ENCODE measurements at places on chromosomes 6 and 20.

DNA sequence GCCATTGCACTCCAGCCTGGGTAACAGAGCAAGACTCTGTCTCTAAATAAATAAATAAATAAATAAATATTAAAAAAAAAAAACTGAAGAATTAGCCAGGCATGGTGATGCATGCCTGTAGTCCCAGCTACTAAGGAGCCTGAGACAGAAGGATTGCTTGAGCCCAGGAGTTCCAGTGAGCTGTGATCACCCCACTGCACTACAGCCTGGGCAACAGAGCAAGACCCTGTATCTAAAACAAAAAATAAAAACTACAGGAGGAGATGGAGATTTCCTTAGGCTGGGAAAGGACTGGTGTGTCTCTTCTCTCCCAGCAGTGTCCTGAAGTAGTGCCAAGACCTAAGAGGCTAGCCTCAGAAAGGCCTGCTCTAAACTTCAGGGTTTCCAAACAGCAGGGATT, 8.1 kb upstream of the GTF3C6 start:
- no peak for DNase-seq

DNA sequence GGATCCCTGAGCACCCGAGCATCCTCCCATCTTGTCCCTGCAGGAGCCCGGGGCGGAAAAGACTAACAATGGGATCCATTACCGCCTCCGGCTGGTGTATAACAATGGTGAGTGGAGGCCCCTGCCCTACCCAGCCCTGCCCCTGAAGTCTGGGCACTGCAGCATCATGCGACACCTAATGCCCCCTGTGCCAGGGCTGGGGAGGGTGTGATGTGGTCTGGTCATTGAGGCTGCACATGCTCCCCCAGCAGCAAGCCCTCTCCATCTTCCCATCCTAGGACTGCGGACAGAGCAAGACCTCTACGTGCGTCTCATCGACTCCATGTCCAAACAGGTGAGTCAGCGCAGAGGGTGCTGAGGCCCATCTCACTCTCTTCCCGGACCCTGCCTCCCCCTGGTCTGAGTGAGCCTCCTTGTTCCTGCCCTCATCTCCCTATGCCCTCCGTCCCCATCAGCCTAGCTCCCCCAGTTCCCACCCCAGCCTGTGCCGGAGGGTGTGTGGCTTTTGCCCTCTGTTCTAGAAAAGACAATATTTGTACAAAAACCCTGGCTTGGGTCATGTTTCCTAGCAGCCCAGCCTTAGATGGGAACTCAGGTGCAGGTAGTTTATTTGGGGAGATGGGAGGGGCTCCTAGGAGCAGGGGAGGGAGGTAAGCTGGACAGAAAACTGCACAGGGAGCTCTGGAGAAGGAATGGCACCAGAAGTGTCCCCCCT, 13.5 kb downstream of the EBF4 start:
- no peak for DNase-seq

GRCh38 chr6:24743265-24743943, 24.4 kb upstream of the C6orf62 start:
- peak; percentile 48 for DNase-seq

DNA sequence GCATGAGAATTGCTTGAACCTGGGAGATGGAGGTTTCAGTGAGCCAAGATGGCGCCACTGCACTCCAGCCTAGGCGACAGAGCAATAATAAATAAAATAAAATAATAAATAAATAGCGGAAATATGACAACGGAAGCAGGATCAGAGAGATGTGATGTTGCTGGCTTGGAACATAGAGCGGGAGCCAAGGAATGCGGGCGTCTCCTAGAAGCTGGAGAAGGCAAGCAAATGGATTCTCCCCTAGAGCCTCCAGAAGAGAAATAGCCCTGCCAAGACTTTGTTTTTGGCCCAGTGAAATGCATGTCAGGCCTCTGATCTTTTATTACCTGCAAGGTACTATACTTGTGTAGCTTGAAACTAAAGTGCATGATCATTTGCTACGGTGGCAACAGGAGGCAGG, 12.4 kb downstream of the KIAA1755 start:
- DNase-seq: no peak

DNA sequence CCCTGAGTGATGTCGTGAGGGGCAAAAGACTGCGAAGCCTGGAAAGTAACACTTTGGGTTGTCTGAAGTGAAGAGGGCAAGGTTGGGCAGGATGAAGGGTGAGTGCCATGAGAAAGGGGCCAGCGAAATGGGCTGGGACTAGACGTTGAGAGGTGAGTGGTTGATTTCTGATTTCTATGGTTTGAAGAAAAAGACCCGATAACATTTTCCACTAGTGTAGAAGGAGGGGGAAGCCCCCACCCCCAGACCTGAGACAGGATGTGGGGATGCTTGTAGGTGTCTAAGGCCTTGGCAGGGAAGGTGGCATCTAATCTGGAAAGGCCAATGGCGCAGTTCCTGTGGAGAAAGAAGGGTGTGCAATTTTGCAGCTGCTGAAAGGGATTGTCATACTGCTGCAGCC, 25.3 kb upstream of the KIF3B start:
- peak; percentile 89 for DNase-seq

DNA sequence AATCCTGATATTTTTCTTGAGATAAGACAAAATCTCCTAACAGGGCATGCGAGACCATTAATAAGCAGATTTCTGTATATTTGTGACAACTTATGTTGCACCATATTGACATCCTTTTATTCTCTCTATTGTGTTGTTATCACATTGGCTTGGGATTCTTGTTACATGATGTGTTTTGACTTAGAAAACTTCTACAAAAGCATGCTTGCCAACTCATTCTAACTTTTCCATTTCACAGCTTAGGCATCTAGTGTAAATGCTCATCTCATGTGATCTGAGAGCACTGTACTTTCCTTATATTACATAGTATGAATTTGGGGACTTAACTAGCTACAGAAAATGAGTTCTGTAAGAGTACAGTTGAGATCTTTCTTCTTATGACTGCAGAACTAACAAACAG, 1040.7 kb upstream of the ADGRB3 start:
- no peak for DNase-seq

DNA sequence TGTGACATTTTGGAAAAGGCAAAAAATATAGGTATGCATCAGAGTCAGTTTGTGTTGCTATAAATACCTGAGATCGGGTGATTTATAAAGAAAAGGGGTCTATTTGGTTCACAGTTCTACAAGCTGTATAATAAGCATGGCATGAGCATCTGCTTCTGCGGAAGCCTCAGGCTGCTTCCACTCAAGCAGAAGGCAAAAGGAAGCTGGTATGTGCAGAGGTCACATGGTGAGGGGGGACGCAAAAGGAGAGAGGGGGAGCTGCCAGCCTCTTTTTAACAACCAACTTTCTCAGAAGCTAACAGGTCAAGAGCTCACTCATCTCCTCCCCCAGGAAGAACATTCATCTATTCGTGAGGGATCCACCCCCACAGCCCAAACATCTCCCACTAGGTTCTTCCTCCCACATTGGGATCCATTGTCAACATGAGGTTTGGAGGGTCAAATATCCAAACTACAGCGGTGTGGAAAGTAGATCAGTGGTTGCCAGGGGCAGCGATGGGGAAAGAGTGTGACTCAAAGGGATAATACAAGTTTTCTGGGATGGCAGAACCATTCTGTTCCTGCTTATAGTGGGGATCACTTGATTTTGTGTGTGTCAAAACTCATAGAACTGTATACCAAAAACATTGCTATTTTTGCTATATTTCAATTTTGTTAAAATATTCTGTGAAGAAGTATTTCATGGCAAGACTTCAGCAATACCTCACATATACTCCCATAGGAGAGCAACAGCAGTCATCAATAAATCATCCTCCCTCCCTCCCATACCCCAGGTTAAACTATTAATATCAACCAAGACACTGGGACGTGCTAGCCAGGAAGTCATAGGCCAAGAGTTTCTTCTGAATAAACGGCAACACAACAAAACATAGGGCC, 9.9 kb upstream of the FAM50B start:
- DNase-seq: no peak

GRCh38 chr6:106117579-106117978, 31.4 kb downstream of the PRDM1 start:
- peak; percentile 50 for DNase-seq

GRCh38 chr6:150902142-150902776, 36.8 kb downstream of the MTHFD1L start:
- DNase-seq: no peak
